ENCODE measurements at places on chromosomes 2 and 18.

DNA sequence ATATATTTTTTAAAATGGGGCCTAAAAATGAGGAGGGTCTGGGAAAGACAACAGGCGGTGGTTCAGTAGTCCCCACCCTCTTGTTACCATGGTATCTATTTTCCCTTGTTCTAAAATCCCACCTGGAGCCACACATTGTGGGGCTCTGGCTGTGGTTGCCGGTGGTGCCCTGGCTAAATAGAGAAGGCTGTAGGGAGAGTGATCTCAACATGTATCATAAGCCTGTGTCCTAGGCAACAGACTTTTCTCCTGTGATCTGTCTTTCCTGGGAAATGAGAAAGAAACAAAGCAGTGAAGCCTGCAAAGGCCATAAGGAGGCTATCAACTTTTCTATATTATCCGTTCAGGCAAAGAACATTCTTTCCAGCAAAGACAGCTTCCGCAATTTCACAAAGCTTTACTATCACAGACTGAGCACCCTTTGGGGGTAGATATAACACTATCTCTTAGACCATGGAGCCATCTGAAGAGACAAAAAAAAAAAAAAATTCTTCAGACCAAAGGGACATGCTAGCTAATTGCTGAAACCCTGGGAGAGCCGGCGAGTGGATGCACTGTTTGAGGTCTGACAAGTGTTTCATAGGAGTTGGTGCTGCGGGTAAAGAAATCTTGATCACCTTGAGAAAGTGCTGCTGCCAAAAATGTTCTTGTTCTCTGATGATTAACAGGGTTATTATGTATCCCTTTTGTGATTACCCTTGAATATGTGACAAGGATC is 879.2 kb upstream of the DDX18 start:
- DNase-seq = no peak

DNA sequence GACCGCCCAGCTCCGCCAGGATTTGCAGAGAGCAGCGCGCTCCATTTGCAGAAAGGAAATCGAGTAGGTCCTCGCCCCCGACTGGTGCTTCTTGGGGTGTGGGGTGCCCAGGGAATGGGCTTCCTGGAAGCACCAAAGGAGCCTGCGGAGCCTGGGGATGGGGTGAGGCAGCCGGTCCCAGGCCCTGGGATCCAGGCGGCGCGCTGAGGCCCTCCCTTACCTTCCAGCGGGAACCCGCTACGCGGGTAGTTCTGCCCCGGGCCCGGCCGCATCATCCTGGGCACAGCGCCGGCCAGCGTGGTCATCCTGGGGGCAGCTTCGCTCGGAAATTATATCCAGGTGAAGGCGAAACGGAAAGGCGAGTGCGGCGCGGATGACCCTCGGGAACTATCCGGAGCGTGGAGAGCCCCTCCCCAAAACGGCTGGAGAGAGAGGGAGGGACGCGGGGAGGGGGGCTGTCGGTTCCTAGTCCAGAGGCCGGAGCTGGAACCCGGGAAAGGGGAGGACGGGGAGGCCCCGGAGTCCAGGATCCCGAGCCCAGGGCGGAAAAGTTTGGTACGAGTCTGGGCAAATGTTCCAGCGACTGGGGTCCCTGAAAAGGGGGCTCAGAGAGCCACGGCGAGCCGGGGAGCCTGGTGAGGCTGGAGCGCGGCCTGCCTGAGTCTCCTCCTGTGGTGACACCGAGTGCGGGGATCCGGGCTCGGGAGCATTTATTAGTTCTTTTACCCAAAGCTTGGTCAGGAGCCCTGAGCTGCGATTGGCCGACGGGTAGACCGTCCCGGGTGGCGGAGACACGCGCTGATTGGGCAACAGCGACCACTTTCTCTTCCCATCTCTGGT is at the start of gene PAX3:
Gene PAX3, minus strand, starts transcription at position 688 of the 840 bp plus-strand sequence. Its CDS starts 383 bp downstream, at position 305.
- DNase-seq = no peak

DNA sequence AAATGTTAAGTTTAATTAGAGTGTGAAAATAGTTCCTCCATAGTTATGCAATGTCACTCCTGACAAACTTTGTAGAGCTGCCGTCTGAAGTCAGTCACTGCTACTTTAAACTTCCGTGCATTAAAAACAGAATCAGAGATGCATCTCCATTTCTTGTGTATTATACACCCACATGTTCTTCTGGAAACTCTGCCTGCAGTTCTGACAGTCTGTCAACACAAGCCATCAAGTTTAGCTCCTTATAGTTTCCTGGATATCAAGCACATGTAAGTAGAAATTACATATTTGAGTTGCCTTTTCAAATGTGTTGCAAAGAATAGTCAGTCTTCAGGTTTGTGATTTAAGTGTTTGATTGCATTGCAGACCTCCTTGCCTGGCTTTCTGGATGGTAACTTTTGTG is 184.3 kb downstream of the CTNNA2 start:
- no peak for DNase-seq

DNA sequence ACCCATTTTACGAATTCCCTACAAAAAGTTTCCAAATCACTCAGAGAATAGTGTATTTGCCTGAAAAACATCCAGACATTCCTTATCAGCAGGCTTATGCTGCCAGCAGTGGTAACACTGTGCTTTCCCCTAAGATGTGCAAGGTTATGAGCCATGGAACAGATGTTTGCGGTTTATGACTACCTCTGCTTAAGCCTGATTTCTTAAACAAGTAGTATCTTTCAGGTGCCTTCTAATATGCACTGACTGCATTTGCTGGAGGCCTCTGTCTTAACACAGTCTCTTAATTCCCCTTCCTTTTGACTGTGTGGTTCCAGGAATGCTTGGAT is 54.8 kb downstream of the CDC42EP3 start:
- DNase-seq = no peak

DNA sequence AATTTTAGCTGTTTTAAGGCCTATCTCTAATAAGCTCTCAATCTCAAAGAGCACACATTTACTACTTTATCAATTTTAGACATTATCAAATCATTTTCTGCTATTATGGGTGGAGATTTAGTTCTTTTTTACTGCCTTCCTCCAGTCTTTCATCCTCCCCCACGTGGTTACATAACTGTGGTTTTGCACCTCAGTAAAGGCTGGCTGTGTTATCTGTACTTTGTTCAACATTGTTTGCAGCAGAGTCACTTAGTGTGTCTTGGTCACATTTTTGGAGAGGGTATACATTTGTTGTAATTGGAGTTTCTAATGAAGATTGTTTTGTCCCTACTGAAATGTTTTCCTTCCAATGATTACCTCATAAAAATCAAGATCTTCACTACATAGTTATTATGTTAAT is 549.6 kb upstream of the CELF4 start:
- no peak for DNase-seq

DNA sequence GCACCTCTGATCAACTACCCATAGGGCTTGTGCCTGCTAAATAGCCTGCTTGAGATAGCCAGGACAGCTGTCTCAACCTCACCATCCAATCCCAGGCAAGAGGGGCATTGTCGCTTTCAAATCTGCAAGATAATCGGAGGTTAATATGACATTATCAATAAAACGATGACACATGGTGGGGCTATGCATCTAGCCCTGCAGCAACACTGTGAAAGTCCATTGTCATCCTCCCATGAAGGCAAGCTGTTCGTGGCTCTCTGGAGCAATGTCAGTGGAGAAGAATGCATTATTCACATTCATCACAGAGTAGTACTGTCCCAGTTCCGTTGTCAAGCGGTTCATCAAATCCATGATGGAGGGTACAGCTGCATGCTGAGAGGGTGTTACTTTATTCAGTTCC is 18.9 kb upstream of the KLHL23 start:
- no peak for DNase-seq

GRCh38 chr2:205323929-205324328 is 358.4 kb upstream of the NRP2 start:
- DNase-seq = no peak

- DNase-seq = no peak
Observed at GRCh38 chr18:70419526-70419925, 130.7 kb downstream of the SOCS6 start.

GRCh38 chr18:12990641-12990966 is 558 bp upstream of the CEP192 start:
- DNase-seq = no peak

GRCh38 chr2:161046876-161047275 is 113.4 kb upstream of the TANK start:
- no peak for DNase-seq

GRCh38 chr18:72444798-72445155 is 99.4 kb downstream of the CBLN2 start:
- DNase-seq = no peak

- no peak for DNase-seq
Observed at GRCh38 chr2:25819597-25820039, 58.7 kb downstream of the ASXL2 start.

GRCh38 chr2:189627789-189628188 is 33.5 kb upstream of the ASNSD1 start:
- no peak for DNase-seq

GRCh38 chr18:63131106-63131958 is 188.2 kb downstream of the BCL2 start:
- DNase-seq = peak; percentile 16

- DNase-seq = no peak
Observed at GRCh38 chr2:67374949-67375348, 22.2 kb upstream of the ETAA1 start.

DNA sequence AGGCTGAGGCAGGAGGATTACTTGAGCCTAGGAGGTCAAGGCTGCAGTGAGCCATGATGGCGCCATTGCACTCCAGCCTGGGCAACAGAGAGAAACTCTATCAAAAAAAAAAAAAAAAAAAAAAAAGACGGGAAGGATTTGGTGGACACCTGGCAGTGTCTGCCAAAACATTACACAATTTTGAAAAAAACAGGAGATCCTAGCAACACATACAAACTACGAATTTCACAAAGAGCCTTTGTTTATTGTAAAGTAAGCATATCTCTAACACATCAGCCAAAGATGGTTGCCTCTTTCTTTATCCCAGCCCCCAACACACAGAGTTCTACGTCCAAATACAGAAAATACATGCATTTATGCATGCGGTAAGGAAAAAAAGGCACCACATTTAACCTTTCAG is 7.6 kb downstream of the GPR45 start:
- no peak for DNase-seq

DNA sequence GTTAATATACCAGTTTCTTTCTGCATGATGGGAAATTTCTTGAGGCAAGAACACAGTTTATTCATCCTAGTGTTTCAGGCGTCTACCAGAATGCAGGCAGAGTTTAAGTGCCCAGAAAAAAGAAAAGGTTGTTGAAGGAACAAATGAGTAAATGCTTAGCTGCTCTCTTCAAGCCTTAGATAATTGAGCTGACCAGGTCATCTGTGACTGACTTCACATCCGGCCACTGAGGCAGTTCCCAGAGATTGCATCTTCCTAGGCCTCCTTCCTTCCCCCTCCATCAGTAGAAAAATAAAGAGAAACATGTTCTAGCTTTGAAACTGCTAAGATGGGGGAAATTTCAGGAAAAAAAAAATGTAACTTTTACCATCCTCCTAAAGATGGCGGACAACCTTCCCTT is 9.4 kb upstream of the TMEM163 start:
- DNase-seq = no peak

DNA sequence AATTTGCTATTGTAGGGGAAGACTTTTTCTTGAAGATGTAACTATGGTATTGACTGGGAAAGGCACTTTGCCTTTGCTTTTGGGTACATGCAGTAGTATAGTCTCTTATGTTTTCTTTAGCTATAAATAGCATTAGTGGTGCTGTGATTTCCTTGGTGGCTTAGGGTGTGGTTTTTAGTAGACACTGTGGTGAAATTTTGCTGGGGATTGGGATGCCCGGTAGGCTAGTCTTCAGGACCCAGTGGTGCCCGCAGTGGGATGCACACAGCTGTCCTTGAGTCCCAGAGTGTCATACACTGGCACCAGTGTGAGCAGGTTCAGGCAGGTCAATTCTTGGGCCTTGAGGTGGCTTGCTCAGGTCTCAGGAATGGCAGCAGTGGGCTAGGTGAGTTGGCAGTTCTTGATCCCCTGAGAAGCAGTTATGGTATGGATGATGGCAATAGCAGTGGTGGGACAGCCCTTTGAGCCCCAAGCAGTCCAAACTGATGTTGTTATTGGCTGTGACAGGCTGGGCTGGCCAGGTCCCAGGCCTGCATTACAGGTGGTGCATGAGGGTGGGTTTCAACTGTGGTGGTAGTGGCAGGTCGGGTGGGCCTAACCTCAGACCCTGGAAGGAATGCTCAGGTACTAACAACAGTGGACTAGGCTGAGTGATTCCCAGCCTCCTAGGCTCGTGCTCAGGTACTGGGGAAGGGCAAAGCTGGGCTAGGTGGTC is 124.3 kb downstream of the XRCC5 start:
- no peak for DNase-seq

- no peak for DNase-seq
Observed at GRCh38 chr2:98564541-98565132, 43.7 kb downstream of the COA5 start.

- DNase-seq = no peak
Observed at GRCh38 chr2:9191041-9191481, 15.6 kb upstream of the ASAP2 start.

GRCh38 chr18:37537868-37538525 is 27.6 kb downstream of the CELF4 start:
- no peak for DNase-seq

DNA sequence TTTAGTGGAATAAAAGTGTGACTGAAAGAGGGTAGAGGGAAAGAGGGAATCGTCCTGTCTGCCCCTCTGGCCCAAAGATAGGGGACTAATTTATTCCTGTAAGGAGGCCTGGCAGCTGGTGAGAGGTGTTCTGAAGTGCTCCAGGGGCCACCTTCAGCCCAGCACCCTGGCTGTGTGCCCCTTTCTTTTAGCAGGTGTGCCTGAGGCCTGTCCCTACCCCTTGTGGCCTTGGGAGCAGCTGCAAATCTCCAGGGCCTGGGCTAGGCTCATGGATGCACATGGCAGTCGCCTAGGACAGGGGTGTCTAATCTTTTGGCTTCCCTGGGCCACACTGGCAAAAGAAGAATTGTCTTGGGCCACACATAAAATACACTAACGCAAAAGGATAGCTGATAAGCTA is 37.3 kb downstream of the FHOD3 start:
- DNase-seq = no peak

- no peak for DNase-seq
Observed at GRCh38 chr2:188676010-188676400, 298.2 kb upstream of the COL3A1 start.

DNA sequence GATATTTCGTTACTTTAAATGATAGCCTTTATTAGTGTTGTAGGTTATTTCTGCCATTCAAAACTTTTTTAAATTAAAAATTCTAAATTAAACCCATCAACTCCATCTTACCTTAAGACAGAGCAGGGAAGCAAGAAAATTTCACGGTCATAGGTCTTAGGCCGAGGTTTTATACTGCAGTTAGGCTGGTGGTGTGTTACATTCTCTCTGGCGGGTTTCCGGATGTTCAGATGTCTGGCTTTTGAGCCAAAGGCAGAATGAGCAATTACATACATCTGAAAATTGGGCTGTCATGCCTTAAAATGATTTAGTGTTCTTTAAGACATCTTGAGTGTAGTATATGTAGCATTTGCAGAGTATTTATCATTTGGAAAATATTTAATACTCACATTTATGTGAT is 27.9 kb downstream of the GLS start:
- DNase-seq = no peak

DNA sequence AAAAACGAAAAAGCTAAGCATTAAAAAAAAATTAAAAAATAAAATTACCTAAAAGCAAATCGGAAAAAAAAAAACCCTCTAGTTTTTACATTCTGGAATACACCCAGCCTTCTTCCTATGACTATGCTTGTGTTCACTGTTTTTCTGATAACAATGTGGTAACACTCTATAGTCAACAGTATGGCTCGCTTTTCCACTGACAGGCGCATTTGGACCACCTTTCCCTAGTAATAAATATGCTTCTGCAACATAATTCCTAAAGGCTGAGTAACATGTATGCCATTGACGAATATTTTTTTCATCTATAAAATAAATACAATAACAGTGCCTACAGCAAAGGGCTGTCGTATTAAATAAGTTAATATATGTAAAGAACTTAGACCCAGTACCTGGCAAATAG is 27.9 kb downstream of the NOL10 start:
- no peak for DNase-seq

Data from stimulated activated CD8-positive, alpha-beta memory T cell treated with anti-CD3 and anti-CD28 coated beads, Interleukin-2, amount 100 ng/mL, for 1 hour (primary cell).